ENCODE measurements at places on chromosomes 5 and 9.

GRCh38 chr5:136729901-136730355 lies 364.6 kb upstream of the TRPC7 start:
- no peak for DNase-seq

DNA sequence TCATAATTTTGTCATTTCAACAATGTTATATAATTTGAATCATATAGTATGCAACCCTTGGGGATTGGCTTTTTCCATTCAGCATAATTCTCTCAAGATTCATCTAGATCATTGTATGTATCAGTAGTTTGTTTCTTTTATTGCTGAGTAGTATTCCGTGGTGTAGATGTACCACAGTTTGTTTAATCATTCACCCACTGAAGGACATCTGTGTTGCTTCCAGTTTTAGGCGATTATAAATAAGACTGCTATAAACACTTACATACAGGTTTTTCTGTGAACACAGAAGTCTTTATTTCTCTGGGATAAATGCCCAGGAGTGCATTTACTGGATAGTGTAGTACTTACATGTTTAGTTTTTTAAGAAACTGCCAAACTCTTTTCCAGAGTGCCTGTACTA lies 374.1 kb downstream of the DEPDC1B start:
- no peak for DNase-seq

DNA sequence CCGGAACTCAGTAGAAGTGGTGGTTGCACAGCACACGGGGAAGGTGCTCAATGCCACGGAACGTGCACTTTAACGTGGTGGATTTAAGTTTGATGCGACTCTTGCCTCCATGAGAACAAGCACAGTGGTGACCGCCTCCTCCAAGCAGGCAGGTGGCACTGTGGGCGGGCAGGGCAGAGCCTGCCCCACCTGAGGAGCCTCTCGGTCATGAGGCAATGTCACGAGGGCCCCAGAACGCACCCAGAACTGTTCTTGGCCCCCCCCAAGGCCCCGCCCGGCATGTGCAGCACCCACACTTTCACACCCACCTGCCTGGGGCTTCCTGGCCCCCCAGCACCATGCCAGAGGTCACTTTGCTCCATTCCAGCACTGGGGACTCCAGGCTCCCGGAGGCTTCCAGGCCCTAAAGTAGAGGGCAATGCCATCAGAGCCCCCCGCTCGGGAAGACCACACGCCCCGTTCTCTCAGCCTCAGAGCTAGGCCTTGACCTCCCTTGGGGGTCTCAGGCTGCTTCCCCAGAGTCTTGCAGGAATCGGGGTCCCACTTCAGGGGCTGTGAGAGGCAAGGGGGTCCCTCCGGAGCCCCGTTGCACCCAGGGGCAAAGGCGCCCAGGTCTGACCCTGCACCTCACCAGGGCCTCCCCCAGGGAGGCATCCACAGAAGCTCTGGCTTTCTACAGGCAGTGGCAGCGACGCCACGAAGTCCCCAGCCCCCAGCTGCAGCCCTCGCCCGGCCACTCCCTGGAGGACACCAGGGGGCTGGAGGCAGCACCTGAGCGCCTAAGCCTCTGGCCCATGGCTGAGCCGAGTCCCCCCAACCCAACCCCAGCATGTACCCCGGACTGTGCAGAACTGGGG lies 14.0 kb downstream of the CCDC187 start:
- no peak for DNase-seq

DNA sequence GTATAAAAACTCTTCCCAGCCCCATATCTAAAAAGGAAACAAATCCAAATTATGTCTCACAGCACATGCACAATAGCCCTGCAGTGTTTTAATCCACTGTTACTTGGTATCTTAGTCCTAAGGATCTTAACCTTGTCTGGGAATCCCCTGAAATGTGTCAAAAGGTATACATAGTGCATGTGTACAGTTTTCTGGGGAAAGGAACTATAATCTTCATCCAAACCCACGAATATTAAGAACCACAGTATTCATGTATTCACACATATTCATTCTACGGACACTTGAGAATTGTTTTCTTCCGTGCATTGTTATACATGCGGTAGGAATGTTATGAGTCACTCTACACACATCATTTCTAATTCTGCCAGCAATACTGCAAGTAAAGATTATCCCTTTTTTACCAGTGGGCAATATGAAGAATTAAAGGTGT lies 47.8 kb upstream of the SNX2 start:
- DNase-seq: no peak

DNA sequence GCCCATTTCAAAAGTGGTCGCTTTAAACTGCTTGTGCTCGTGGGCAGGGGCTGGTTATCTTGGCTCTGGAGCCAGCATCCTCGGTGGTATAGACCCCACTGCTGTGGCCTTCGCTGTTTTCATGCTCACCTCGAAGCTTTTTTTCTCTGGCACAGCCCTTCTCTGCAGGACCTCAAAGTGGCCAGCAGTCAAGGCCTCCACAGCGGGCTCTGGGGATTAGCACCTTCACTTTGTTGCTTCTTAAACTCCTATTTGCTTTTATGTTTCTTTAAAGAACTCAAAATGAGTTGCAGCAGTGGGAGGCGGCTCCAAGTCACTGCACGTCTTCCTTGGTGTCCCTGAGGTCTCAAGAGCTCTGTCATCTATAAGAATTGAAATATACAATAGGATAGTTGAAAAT lies 165.1 kb downstream of the CACNA1B start:
- DNase-seq: no peak

- DNase-seq: peak; percentile 26
Measured at GRCh38 chr5:110414360-110414759, 312.1 kb downstream of the TMEM232 start.

GRCh38 chr5:142549834-142550233 lies 136.1 kb downstream of the FGF1 start:
- no peak for DNase-seq

DNA sequence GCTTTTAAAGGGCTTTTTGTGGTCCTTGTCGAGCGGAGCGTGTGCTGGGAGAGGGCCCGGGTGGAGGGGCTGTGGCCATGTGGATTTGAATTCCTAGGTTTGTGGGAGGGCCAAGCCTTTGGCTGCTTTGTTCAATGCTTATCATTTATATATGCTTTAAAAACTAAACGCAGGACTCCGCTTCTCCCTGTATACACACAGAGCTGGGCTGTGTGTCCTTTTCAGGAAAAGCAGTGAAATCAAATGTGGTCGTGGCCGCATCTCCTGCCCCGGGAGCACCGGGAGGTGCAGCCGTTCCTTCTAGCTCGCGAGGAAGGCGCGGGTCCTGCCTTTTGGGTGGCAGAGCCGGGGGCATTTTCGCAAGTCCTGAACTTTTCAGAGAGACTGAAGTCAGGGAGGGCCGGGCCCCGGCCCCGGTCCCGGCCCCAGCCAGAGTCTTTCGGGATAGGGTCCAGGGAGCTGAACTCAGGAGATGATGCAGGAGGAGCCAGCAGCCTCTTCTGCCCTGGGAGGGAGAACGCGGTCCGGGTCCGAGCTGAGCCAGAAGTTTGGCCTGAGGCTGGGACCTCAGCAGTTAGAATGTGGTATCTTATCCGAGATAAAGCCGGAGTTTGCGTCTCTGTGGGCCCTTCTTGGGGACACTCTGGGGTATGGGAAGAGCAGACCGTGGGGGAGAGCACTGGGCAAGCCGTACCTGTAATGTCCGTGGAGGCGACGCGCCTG lies 158.8 kb downstream of the C9orf152 start:
- DNase-seq: no peak

DNA sequence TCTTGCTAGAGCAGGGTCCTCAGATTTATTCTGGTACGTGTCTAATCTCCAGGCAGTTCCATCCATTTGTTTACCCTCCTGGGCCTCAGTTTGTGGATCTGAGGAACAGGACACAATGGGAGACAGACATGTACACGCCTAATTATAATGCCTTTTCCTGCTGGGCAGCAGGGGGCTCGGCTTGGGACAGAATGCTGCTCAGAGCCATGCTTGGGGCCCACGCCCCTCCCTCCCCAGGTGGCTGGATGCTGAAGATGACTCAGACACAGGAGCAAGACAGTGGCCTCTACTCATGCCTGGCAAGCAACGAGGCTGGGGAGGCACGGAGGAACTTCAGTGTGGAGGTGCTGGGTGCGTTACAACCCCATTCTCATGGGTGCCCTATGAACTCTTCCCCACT lies 72.7 kb upstream of the ASS1 start:
- no peak for DNase-seq

DNA sequence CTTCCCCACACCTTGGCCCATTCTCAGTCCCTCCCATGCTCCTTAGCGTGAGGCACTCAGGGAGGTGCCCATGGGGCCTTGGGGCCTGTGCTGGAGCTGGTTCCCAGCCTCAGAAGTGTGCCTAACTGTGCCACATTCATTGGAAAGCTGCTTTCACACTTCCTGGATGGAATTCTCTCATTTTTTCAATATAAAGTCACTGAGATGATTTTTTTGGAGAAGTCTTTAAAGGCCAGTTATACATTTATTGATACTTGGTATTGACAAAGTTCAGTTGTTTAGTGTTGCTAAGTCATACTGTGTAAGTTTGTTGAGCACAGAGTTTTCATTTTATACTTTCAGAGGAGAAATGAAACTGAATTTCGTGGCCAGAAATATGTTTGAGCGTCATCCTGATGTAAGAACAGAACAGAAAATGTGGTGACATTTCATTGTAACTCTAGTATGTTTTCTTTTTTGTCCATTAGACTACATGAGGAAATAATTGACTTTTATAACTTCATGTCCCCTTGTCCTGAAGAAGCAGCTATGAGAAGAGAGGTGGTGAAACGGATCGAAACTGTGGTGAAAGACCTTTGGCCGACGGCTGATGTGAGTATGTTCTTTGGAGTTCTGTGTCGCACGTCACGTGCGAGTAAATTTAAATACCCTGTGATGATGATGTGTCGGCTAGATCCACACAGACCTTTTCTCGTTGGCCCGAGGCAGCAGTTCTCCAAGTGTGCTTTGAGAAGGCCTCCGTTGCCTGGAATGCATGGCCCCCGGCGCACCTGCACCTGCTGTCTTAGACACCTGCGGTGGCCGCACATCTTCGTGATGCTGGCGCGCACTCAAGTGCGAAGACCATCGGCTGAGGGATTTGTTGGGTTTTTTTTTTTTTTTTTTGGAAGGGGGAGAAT lies 24.1 kb downstream of the TENT4A start:
- DNase-seq: peak; percentile 75

DNA sequence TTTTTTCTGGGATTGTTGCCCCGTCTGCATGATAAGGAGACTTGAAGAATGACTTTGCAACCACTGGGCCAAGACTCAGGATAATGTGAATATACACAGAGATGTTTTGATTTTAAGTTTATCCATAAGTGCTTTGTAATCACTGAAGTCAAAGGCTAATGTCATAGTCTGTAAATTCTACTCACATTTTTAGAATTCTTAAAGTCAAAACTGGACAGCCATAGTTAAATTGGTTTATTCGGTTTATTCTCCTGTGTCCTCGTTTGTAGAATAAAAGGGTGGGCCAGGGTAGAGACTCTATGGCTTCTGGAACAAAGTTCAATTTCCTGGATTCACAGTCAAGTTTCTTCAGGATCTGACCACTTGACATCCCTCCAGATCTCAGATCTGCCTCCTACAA lies 327.7 kb upstream of the TNC start:
- DNase-seq: no peak

DNA sequence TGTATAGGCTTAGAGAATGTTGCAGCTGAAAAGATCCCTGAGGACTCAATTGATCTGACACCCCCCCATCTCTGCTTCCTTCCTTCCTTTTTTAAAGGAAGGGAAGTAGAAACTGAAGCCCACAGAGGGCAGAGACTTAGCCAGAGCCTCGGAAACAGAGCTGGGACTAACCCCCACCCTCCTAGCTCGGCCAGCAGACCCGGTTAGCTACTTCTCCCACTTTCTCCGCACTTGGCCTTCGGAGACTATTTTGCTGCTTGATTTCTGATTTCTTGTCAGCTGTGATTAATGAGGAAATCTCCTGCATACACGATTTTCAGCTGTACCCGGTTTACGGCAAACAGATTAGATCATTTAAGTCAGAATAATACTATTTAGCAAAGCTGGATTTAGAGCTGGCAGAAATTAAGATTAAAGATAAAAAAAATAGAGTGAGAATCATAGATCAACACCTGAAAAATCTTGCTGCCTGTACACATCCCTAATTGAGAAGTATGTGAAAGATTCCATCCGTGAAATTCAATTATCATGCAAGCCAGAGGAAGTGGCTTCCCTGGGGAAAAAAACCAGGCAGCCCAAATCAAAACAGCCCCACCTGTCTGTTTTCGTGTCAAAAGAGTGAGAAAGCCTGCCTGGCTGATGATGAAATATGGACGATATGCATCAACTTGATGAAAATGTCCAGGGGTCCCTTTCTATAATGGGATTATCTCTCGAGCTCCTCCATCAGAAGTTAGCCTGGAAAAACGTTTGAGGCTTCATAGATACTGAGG lies 159.5 kb upstream of the SHB start:
- DNase-seq: no peak

- peak; percentile 85 for DNase-seq
Measured at GRCh38 chr5:111461934-111462333, 50.4 kb downstream of the STARD4 start.

DNA sequence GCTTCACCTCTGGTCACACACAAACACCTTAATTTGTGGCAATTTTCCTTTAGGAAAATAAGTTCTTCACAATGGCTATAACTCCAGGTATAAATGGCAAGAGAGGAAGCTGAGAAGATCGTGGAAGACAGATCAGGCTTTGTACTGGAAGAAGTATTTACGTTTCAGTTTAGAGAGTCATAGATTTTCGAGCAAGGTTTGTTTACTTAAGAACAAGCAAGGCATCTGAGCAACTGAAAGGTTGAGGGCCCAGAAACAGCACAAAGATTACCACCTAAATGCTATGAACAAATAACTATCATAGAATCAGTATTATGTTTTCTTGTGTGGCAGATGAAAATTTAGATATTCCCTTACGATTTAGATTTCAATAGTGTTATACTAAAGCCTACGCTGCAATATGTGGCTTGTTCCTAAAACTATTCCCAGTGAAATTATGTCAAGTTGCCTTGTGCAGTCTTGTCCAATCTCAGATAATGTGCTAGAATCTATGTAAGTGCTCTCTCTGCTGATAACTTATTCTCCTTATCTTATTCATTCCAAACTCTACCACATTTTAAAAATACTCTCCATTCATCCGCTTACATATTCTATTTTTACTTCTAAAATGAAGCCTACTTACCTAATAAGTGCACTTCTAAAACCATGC lies 6.7 kb downstream of the SLCO4C1 start:
- no peak for DNase-seq

DNA sequence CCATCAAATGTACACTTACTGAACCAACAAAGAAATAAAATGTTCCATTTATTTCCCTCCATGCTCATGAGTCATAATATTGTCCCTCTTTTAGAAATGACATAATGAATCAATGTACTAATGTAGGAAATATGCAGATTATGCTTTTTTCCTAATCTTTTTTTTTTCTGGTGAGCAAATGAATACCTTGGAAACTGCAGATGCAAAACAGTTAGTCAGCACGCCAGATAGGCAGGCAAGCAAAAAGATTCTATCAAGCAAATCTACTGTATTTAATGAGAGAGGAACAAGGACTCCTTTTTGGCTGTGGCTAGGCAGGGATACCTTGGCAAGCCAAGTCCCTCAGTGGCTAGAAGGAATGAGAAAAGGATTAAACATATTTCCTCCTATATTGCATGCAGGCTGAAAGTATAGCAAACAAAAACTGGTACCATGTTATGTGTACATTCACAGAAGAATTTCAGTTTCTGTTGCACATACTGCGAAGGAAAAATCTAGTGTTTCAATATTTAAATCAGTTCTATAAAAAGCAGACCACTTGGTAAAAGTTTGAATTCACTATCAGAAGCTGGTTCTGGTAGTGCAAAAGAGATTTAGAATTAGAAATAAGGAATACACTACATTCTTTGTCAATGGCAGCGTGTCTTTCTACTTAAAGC lies 605.4 kb downstream of the TLE1 start:
- peak; percentile 17 for DNase-seq

All from MV-4-11 (cell line).